Cortex of kidney (tissue), 1 donor: ENCODE measurements at places on chromosomes 6 and 20.

GRCh38 chr20:46568570-46569129 is 18.2 kb upstream of the OCSTAMP start:
- DNase-seq: no peak

DNA sequence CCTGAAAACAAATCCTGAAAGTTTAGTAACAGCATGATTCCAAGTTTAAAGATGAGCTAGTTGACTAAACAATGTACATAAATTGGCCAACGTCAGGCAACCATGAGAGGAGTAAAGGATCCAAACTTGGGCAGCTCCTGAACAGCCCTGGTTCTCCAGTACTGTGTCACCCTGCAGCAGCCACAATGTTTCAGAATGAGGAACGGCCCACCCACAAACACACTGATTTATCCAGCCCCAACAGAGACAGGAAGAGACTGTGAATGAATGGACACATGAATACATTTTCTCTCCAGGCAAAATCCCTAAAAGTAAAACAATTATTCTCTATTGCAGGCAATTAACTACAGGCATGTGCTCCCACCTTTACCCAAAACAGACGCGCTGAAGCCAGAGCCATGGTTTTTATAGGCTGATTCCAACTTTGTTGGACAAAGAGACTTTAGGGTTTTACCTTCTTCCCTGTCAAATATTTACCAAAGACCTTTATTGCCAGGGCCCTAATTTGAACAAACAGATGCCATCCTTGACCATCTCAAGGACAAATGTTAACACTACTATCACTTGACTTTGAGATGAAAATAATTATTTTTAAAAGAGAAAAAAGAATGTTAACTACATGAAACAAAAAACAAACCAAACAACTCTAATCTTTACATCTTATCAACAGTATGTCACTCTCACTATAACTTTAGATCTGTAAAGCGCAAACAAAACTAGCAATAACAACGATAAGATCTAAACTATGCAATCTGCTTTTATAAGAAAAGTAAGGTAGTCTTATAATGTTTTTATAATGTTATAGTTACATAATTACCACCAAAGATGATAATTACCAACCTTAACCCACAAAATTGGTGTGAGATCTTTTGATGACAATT is 22.9 kb downstream of the CNKSR3 start:
- DNase-seq: no peak

GRCh38 chr20:63752411-63753101 is 13.0 kb downstream of the SLC2A4RG start:
- no peak for DNase-seq

DNA sequence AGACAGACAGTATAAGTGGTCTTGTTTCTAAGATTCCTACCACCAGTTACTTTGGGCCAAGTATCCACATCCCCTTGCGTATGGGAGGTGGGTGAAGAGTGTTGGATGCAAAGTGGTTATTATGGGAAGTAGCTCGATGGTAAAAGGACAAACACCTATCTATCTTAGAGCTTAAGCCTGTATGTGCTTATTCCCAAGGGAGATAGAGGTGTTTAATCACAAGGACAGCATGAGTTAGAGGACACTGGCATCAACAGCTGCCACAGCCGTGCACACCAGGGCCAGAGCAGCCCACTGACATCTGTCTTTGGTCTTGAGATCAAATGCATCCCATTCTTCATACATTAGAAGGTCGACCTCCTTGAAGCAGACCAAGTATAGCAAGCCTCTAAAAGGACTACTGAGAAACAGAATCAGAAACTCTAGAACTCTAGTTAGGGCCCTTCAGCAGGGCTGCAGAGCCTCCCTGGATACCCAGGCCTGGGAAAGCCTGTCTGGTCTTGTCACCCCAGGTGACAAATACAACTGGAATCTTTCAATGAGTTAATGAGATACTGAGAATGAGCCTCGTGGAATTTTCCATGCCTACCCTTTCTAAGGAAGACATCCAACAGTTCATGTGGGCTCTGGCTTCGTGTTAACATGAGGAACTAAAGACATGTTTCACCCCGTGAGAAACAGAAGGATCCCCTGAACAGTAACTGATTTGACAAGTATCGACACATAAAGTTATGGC is 28.7 kb downstream of the TXNDC5 start:
- no peak for DNase-seq

- DNase-seq: no peak
Observed at GRCh38 chr20:60486315-60486714, 528.1 kb downstream of the CDH26 start.
